Activated CD4-positive, alpha-beta T cell treated with anti-CD3 and anti-CD28 coated beads, Interleukin-2, amount 50 U/mL, for 4 hours (primary cell): ENCODE measurements at places on chromosomes 5 and 9.

- DNase-seq: no peak
Measured at GRCh38 chr9:133143639-133144141, 20.0 kb downstream of the GBGT1 start.

DNA sequence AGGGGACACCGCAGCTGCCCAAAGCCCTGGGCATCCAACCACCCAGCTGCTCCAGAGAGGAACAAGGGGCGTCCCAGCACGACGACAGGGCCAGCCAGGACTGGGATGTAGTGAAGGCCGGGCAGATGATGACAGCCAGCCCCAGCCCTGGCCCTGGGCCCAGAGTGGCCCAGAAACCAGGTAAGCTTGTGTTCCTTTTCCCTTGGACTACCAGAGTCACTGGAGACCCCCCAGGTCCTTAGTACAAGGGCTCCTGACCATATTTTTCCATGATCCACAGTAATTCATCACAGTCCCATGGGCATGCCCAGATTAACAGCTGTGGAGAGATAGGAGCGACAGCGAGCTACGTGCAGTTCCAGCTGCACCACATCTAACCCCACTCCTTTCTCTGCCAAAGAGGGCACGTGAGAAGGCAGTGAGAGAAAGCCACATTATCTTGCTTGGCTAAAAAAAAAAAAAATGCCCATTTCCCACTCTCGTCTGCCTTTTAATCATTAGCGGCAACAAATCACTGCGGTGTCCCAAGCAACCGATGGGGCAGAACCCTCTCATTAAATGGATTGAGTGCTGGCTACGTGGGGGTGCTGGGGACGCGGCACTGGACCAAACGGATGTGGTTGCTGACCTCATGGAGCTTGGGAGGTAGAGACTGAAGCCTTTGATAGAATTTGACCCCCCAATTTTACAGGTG is 21.7 kb upstream of the SYNPO start:
- DNase-seq: no peak

DNA sequence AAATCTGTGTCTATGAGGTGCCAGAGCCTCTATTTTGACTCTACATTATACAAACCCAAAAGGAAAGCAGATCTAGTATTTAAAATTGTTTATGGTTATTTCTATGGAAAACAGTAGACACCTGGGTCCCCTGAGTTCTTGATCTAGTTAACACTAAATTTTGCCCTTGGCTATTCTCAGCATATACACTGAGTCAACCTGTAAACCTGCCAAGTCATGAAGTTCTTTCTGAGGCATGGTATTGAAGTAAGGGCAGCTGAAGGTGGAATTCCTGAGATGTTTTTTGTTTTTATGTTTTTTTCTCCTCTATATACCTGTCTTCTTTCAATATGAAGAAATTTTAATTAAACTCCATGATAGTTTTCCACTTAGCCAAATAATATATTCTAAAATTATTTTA is 120.2 kb downstream of the PDE4D start:
- DNase-seq: no peak

DNA sequence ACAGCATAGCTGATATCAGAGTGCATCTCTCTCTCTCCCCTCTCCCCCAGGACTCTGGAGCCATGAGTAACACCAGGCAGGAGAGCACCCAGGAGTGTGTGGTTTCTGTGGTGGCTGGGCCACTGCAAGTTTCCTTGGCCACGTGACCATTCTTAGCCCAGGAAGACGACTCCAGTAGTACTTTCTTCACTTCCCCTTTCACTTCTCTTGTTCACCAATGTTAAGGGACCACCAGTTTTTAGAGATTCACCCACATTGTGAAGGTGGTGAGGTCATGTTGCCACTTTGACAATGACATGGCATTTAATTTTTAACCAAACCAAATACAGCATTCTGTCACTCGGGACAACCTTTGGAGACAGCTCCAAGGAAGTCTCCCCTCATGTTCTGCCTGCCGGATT is 17.9 kb upstream of the DAPK1 start:
- no peak for DNase-seq

DNA sequence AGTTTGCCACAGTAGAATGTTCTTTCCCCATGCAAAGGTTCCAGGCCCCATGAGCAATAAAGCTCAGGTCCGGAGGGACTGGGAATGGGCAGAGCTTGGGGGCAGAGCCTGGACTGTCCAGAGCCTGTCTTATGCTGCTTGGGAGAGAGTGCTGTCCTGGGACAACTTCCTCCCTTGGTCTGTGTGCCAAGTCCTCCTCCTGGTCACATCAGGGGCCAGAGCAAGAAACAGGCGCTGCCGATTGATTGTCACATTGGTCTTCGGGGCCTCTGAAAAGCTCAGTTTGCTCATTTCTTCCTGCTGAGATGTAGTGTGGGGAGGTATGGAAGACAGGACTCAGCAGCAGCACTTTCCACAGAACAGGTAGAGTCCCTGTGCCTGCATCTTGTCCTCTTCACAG is 54.0 kb upstream of the FCN1 start:
- no peak for DNase-seq

- DNase-seq: no peak
Measured at GRCh38 chr5:16784843-16785791, 151.0 kb downstream of the MYO10 start.

- DNase-seq: no peak
Measured at GRCh38 chr5:112971276-112971675, 5.3 kb upstream of the DCP2 start.

GRCh38 chr9:13332571-13332970 is 53.1 kb upstream of the MPDZ start:
- DNase-seq: no peak

DNA sequence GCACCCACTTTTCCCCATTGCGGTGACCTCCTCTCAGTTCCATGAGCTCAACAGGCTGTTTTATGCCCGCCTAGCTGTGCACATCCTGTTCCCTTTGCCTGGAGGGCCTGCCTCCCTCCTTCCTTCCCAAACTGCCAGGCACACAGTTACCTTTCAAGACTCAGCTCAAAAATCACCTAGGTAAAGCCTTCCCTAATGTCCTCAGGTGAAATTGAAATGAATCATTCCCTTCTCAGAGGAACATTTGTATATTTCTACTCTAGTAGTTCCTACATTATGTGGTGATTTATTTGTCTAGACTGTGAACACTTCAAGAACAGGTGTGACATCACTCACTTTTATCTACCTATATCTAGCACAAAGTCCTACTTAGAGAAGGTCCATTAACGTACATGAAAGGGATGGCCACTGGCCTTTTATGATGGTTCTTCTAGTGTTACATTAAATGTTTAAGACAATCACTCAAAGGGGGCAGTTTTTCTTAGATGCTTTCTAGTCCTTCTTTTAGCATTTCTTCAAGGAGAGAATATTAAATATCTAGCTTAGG is 103.5 kb upstream of the EQTN start:
- no peak for DNase-seq

GRCh38 chr5:172097356-172097755 is 90.7 kb downstream of the STK10 start:
- DNase-seq: no peak

- DNase-seq: no peak
Measured at GRCh38 chr9:93577078-93577974, 942 bp downstream of the PHF2 start.

DNA sequence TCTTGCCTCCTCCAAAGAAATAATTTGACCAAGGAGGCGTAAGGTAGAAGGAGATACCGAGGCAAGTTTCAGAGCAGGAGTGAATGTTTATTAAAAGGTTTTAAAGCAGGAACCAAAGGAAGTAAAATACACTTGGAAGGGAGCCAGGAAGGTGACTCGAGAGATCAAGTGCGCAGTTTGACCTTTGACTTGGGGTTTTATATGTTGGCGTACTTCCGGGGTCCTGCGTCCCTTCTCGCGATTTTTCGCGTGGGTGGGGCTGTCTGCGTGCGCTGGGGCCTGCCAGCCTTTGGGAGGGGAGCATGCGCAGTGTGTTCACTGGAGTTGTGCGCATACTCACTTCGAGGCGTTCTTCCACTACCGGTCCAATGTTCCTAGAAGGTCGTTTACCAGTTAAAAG is 166.0 kb upstream of the IRX2 start:
- no peak for DNase-seq

GRCh38 chr5:133996683-133997252 is 8.0 kb downstream of the VDAC1 start:
- DNase-seq: no peak

DNA sequence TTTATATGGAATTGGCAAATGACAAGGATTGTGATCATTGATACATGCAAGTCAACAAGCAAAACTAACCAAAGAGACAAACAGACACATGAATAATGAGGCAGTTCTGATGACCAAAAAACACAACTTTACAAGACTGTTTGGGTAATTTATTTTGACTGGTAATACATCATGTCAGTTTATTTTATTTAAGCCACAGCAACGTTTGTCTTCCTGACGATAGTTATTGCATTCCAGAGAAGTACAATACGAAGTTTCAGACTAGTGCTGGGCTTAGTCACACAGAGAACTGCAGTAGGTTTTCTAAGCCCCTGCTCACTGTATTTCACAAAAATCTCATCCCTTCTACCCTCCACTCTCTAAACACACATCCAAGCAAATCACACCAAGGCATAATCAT is 514.2 kb downstream of the RAB3C start:
- DNase-seq: no peak

DNA sequence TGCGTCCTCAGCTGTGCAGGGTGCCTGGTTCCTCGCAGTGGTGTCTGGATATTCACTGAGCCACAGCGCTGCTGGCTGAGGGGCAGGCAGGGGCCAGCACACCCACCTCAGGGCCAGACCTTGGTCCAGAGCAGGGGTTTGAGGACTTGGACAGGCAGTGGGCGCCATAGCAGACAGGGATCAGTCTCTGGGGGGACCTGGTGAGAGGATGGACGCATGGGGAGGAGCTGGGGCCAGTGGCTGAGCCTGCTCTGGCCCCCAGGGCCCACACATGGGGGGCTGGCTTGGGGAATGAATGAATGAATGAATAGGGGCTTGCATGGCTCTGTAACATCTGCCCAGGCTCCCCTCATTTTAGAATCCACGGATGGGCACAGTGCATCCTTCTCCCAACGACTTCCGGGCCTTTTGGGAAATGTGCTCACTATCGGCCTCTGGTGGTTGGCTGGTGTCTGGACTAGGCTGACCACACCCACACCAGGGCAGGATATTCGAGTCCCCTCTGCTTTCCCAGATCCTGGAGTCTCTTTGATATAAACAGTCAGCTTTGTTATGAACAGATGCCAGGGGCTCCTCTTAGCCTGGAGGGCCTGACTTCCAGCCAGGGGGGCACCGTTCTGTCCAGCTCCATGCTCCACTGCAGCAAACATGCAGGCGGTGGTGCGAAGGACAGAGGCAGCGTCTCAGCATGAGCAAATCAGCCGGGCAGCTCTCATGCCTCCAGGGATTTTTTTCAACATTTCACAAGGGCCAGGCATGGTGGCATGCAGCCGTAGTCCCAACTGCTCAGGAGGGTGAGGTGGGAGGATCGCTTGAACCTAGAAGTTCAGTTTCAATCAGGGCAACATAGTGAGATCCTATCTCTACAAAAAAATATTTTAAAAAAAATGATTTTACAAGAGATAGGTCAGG is 62.6 kb downstream of the NEK6 start:
- DNase-seq: peak; percentile 13

- no peak for DNase-seq
Measured at GRCh38 chr5:60161340-60161934, 267.9 kb upstream of the PDE4D start.

DNA sequence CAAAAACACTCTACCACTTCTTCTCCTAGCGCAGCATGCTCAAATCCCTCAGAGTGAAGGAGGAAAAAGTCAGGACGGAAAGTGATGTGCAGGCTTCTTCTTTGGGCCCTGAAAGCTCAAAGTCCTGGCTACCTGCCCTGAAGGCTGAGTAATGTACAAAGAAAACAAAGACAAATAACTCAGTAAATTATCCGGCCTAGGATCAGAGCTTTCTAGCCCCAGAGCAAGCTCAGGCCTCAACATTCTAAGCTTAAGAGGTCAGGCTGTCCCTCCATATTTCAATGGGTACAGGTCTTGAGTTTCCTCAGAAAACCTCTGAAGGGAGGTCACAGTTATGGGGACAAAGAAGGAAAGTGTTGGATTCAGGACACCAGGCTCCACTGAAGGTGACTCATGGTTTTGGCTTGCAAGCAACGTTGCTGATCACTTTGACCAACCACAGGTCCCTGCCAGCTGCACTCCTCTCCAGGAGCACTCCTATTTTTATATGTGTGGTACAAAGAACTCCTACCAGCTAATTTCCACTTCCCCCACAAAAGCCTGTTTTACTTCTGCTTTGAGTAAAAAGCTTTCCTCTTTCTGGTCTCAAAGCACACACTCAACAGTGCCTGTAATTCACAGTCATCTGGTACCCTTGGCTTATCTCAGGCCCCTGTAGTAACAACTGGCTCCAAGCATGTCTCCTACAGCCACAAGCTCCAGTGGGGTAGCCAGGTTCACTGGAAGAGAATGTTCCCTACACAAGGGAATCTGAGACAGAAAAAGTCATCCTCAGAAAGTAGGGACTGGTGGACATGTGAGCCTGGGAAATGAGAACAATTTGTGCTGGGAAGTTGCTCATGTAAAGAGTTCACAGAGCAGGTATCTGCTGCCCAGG is 115.7 kb downstream of the UGCG start:
- no peak for DNase-seq

DNA sequence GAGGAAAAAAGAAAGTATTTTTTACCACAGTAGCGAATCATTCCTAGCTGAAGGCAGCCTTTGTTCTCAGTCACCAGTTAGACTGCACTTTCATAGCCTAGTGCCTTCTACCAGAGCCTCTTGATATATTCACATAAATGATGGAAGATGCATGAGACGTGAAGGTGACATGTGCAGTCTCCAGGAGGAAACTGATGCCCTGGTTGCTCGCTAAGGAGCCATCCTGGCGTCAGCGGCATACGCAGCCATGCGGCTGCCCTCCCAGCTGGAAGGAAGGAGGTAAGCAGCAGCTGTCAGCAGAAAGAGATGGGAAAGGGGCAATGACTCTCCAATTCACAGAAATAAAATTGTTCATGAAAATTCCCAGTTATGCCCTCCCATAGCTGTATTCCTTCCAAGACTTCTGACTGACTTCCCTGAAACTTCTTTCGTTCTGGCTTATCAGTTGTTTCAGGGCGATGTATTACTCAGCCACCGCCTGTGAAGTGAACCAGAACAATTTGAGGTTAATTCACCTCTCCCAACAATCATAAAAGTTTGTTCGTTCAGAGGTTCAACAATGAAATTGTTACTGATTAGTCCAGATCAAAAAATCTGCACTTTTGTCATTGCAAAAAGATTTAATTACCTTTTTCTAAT is 331.2 kb downstream of the NR2F1-AS1 start:
- no peak for DNase-seq

DNA sequence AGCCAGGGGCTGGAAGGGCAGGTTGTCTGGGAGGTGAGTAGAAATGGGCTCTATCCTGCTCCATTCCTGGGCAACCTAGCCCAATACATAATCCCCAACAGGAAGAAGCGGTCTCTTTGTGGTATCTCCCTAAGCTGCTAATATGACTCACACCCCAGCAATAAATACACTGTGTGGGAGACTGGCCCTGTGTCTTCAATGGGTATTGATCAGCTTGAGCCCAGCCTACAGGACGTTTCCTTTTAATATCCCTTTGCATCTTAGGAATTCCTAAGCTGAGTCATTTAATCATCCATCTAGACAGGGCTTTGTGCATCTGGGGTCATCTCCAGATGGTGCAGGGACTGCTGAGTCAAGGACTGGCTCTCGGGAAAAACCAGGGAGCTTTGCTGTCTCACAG is 207.0 kb upstream of the PANK3 start:
- DNase-seq: no peak
